Right atrium auricular region (tissue), 2 donors: ENCODE measurements at places on chromosomes 4 and X.

DNA sequence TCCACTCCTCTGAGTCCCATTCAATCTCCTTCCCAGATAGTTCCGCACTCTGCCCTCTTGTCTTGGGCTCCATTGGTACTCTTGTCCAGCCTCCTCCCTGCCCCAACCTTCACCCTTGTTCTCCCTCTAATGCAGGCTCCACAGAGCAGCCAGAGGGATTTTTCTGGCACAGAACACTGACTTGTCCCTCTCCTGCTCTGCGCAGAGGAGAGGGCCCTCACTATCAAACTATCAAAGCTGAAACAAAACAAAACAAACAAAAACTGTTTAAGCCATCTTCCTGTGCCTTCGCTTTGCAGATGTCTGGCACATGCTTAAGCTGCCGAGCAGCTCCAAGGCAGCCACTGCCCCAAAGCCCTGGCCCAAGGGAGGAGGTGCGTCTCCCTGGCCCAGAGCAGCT, 2.9 kb downstream of the CNGA2 start:
- H3K36me3 ChIP-seq: no peaks in the 10 kb centered on the region
- H3K4me1 ChIP-seq: no peaks in the 10 kb centered on the region
- H3K27ac ChIP-seq: no peak overlapping the region
- H3K27me3 ChIP-seq: no peaks in the 10 kb centered on the region
- DNase-seq: no peak
- H3K4me3 ChIP-seq: no peak overlapping the region

GRCh38 chrX:142186103-142186502, 19.0 kb downstream of the MAGEC2 start:
- DNase-seq: no peak
- no peaks in the 10 kb centered on the region for H3K4me1 ChIP-seq
- no peaks in the 10 kb centered on the region for H3K27me3 ChIP-seq

DNA sequence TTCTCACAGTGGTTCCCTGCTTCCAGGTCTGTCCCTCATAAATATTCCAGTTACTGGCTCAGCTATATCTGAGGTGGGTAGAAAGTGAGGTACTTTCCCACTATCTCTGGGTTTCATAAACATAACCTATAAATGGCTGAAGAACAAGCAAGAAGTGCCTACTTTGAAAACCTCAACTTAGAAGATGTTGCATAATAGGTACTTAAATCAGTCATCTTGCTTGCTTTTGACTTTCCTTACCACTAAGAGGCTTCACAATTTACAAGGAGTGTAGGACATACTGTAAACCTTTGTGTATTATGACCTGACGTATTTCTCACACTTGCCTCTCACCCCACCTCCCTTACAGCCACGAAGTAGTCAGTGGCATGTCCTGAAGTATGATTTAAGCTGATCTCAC, 145.9 kb downstream of the PCDH19 start:
- H3K4me1 ChIP-seq: no peaks in the 10 kb centered on the region
- H3K27me3 ChIP-seq: no peaks in the 10 kb centered on the region
- no peaks in the 10 kb centered on the region for H3K36me3 ChIP-seq
- H3K27ac ChIP-seq: no peak overlapping the region

DNA sequence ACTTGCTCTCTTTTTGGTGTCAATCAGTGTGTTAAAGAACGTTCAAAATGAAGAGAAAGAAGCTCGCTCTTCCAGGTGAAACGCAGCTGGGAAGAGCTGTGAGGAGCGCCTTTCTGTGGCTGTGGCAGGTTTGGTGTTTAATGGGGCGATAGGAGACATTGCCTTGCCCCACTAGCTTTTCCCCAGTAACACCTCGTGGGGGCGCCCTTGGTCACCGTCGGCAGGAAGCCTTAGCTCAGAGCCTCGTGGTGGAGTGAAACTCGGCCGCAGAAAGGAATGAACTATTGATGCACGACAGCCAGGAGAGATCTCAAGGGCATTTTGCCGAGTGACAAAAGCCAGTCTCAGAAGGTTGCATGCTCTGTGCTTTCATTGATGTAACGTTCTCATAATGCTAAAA, 65.1 kb downstream of the GPR143 start:
- H3K27me3 ChIP-seq: no peaks in the 10 kb centered on the region
- H3K4me3 ChIP-seq: no peak overlapping the region
- H3K27ac ChIP-seq: no peak overlapping the region
- DNase-seq: no peak

- no peaks in the 10 kb centered on the region for H3K36me3 ChIP-seq
- no peak overlapping the region for H3K4me3 ChIP-seq
- no peaks in the 10 kb centered on the region for H3K4me1 ChIP-seq
Measured at GRCh38 chr4:43330288-43330687, 437.8 kb downstream of the GRXCR1 start.

DNA sequence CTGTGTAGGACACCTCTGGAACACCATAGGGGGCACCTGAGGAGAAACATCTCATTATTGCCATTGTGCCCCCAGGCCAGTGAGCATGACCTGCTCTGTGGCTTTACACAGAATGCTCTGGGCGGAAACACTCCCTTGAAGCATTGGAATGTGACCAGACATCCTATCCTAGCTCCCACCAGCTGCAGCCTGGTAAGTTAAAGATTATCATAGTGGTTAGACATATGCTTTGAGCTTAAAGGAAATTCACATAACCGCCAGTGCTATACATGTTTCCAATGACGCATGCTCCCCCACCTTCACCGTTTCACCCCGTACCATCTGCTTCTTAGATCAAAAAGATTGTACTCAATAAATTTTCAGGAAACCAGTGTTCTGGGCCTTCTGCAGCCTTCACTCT, 217.7 kb upstream of the CENPE start:
- H3K4me3 ChIP-seq: no peak overlapping the region
- H3K4me1 ChIP-seq: no peaks in the 10 kb centered on the region
- no peaks in the 10 kb centered on the region for H3K36me3 ChIP-seq
- no peaks in the 10 kb centered on the region for H3K27me3 ChIP-seq
- no peak for DNase-seq

DNA sequence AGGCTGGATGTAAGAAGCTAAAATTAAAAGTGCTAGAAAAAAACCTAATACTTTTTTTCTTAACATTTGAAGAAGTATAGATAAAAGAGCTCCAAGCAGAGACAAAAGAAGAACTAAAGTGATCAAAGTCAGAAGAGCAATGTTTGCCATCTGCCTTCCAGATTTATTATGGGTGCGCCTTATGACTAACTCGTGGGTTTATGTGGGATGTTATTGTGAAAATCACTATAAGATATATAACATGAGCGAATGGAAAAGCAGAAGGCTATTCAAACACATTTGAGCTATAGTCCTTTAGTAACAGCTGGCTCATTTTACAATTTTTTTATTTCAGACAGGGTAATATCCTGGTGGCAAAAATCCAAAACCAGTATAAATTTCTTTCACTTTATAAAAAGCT, 1040.7 kb downstream of the RAPGEF2 start:
- no peaks in the 10 kb centered on the region for H3K27me3 ChIP-seq
- no peak for DNase-seq
- no peak overlapping the region for H3K27ac ChIP-seq
- H3K36me3 ChIP-seq: no peaks in the 10 kb centered on the region
- H3K4me3 ChIP-seq: no peak overlapping the region
- H3K4me1 ChIP-seq: no peaks in the 10 kb centered on the region

- H3K27ac ChIP-seq: no peak overlapping the region
- H3K4me3 ChIP-seq: no peak overlapping the region
- H3K36me3 ChIP-seq: no peaks in the 10 kb centered on the region
- no peaks in the 10 kb centered on the region for H3K4me1 ChIP-seq
- H3K27me3 ChIP-seq: no peaks in the 10 kb centered on the region
Measured at GRCh38 chr4:23594125-23594524, 295.7 kb downstream of the PPARGC1A start.

DNA sequence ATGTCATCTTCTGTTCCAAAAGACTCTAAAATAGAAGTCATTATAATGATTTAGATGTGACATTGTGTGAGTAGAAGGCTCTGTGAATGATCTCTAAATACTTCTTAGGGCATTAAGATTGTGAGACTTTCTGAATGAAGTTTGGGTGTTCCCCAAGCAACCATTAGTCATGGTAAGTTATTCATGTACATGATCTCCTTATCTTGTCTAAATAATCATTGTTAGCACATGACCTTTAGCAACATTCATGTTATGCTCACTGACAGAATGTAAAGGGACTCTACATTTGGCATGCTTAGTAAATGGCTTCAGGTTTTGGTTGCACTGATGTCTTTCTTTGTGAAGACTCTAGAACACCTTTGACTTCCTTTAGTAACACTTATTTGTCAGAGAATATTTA, 140.8 kb upstream of the AGA start:
- H3K4me3 ChIP-seq: no peak overlapping the region
- H3K36me3 ChIP-seq: no peaks in the 10 kb centered on the region
- no peak overlapping the region for H3K27ac ChIP-seq
- H3K27me3 ChIP-seq: no peaks in the 10 kb centered on the region
- H3K4me1 ChIP-seq: no peaks in the 10 kb centered on the region

DNA sequence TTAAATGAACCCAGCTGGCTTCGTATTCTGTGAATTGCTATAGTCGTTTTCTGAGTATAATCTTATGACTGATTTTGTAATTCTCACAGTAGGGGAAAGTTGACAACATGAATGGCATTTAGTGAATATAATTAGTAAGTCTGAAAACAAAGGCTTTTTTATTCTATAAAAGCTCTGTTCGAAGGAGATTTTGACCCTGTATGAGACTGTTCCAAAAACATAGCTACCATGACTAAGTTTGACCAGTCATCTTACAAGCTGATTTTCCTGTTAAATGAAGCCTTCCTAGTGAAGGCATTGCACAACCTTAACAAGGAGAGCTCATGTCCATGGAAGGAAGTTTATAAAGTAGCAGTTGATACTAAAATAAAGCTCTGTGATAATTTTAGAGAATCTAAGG, 242.3 kb downstream of the RPA4 start:
- H3K36me3 ChIP-seq: no peaks in the 10 kb centered on the region
- no peaks in the 10 kb centered on the region for H3K27me3 ChIP-seq
- H3K4me3 ChIP-seq: no peak overlapping the region
- DNase-seq: no peak
